ENCODE measurements at places on chromosomes 5 and 9.

GRCh38 chr9:114666851-114667250 lies 9.2 kb upstream of the TEX53 start:
- DNase-seq, result no peak

DNA sequence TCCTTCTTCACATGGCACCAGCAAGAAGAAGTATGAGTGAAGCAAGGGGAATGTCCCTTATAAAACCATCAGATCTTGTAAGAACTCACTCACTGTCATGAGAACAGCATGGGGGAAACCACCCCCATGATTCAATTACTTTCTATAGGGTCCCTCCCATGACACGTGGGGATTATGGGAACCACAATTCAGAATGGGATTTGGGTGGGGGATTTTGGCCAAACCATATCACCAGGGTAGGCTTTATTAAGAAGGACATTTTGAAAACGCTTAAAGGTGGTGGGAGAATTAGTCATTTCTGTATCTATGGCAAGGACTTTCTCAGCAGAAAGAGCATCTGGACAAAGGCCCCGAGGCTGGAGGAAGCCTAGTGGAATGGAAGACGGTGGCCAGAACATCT lies 100.2 kb upstream of the ADAMTS16 start:
- DNase-seq, result no peak

GRCh38 chr5:128522336-128522735 lies 15.7 kb downstream of the FBN2 start:
- DNase-seq, result no peak

DNA sequence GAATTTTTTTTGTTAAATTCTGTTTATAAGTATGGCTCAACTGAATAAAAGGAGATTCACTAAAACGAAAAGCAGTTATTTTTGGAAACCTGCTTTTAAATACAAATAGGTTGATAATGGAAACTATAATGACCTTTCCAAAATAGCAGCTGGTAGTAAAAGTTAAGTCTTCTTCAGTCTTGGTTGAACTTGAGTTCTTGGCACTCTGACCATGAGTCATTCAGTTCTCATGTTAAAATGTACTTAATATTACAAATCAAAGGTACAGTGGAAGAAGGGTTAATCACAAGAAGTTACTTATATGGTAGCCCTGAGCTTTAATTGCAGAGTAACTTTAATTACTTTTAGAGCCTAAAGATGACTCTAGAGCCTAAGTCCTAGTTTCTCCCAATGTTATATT lies 62.1 kb downstream of the KLF9 start:
- no peak for DNase-seq

- no peak for DNase-seq
These were observed 161.5 kb upstream of the CDKN2B start for GRCh38 chr9:22170556-22170955.

DNA sequence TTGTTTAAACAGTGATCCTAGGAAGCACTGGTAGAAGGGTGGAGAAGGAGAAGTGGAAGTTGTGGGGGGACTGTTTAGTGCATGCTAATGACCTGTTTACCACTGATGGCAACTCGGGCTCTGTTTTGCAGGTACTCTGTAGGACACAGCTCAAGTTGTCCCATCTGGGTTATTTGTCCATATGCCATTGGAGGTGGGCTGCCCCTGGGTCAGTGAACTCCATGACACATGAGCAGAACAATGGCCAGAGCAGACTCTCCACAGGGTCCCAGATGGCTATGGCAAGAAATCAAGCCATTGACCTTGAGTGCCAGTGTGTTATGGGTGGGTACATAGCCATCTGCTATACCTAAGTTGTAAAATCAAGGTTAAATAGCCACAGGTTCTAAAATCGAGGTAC lies 175.9 kb downstream of the GAS1 start:
- DNase-seq, result no peak

DNA sequence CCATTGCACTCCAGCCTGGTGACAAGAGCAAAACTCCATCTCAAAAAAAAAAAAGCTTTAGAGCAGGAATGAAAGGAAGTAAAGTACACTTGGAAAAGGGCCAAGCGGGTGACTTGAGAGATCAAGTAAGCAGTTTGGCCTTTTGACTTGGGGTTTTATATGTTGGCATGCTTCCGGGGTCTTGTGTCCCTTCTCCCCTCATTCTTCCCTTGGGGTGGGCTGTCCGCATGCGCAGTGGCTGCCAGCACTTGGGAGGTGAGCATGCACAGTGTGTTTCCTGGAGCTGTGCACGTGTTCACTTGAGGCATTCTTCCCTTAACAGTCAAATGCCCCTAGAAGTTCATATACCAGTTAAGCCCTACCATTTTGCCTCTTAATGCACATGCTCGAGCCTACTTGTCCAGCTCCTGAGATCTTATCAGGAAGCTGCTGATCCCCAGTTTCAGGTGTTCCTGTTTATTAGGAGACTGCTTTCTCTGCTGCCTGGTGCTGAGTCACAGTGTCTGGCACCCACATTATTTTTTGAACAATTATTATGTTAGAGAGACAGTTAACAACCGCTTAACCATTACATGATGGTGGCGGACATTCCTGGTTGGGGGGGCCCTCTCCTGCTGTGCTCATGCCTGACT lies 32.6 kb upstream of the PRRC2B start:
- no peak for DNase-seq

- DNase-seq, result no peak
These were observed 68.5 kb upstream of the MYO10 start for GRCh38 chr5:17004441-17005106.
